Left lobe of liver (tissue), 2 donors: ENCODE measurements at places on chromosomes 2 and 18. TPM values are rescaled to one million over a fixed set of nuclear protein-coding genes. Genes with fewer than 3 reads are reported as not detected.

GRCh38 chr18:13409997-13410396, 191.4 kb downstream of the LDLRAD4 start:
- DNase-seq, result no peak

GRCh38 chr2:66191311-66191710, 243.6 kb upstream of the MEIS1 start:
- no peak for DNase-seq

TSN gene
- total RNA-seq, result 24.0 TPM

DNA sequence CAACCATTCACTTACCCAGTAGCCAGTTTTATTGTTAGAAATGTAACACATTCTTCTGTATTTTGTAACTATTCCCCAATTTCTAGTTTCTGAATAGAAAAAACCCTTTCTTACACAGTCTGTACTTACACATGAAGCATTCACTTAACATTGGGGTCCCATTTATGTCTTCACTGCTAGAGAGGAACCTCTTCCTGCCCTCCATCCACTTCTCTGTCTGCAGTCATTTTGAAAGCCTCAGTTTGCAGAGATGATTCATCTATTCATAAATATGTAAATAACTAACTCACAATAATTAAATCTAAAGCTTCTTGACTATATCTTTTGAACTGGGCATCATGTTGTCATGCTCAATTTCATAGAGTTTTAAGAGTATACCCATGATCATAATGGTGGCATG, 55.9 kb downstream of the ZRANB3 start:
- no peak for DNase-seq

DNA sequence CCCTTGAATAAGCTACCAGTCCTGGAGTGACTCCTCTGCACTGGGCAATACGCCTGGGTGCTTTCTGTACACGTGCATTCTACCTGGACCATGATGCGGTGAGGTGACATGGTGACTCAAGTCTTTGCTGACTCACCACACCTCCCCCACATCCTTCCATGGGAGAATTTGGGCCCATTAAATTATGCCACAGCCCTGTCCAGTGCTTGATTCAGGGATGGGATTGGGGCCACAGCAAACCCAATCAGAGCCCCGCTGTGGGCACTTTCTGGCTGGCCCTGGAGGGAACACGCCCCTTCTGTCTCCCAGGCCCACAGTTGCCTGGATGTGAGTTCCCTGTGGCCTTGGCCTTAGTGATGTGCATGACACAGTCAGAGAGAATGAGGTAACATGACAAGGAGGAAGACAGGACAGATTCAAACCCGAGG, 86.9 kb downstream of the LRRC30 start:
- DNase-seq, result no peak

DNA sequence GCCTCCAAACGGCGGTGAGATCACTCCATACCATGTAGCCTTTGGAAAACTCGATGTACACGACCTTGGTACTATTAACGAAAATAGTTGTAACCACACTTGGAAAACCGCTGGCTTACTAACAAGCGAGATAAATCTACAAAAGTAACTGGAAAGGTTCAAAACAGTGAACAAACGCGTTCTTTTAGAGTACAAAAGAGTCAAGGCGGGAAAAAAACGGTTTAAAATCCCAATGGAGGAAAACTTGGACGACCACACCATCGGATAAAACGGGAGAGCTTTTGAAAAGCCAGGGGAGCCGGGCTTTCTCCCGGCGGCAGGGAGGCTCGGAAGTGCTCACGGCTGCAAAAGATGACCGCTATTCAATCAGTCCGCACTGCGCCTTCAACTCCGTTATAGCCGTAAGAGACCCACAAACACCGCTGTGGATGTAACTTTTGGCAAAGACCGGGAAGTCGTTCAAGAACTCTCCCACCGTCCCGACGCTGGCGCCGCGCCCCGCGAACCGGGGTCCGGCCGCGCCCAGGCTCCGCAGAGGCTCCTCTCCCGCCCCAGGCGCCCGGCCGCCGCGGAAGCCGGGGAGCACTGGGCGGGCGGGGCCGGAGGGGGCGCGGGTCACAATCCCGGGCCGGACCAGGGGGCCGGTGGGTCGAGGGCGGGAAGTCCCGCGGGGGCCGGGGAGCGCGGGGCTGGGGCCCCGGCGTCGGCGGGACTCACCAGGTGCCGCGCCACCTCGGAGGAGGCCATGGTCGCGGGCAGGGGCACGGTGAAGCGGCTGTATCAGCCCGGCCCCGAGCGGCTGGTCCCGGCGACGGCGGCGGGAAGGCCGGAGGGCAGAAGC, 465 bp downstream of the SEPTIN10 start:
- no peak for DNase-seq
